ENCODE measurements at places on chromosomes 4 and X.

DNA sequence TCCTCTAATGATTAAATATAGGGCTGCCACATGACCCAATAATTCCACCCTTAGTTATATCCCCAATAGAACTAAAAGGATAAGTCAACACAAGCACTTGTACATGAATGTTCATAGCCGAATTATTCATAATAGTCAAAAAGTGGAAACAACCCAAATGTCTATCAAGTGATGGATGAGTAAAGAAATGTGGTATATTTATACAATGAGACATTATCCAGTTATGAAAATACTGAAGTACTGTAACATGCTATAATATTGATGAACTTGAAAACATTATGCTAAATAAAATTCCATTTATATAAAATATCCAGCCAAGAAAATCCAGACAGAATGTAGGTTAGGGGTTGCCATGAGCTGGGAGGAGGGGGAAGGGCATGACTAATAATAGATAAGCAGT, 436.7 kb upstream of the AADAT start:
- no peak for DNase-seq

DNA sequence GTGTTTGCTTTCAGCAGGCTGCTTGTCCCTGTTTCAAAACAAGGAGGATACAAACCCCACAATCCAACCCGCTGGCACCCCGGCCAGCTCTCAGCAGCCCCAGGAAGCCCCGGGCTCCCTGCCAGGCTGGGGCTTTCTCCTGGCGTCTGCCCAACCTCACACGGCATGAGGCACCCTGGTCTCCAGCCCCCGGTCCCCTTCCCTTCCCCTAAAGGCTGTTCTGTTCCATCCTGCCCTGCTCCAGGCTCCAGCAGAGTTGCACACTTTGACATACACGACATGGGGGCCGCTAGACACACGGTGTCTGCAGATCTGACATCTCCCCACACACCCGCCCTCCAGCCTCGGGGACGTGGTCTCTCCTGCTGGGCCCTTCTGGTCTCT, 107.7 kb upstream of the ADRA2C start:
- DNase-seq: no peak

DNA sequence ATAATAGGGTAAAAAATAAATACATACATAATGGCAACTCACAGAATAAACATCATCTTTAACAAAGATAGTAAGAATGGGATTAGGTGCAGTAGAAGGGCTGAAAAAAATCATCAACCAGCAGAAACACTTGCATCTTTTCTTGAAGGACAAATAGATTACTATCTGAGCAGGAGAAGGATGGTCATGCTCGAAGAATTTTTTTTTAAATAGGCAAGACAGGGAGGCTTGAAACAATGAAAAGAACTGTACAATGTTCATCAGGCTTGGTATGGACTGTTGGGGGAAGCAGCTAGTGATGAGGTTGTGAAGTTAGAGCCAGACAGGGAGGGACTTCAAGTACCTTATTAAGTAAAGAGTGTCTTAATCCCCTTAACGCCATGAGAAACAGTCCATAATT, 167.4 kb upstream of the LDB2 start:
- no peak for DNase-seq

GRCh38 chr4:52891743-52892142, 29.6 kb downstream of the RASL11B start:
- DNase-seq: no peak

GRCh38 chr4:147247579-147247978, 233.3 kb upstream of the EDNRA start:
- no peak for DNase-seq

DNA sequence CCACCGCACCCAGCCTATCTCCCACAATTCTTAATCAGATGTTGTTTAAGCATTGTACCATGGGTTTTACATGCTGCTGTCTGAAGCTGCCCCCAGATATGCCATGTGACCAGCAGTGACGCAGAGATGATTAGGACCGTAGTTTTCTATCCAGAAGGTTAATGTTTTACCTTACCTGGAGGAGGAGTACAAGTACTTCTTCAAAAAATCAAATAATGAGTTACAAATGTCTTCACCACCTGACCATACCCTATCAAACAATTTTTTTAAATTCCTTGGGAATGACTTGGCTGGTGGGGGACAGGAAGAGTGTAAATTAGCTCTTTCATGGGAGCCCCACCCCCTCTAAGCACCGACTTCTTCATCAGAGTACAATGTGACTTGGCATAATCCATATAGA, 16.2 kb upstream of the SGMS2 start:
- DNase-seq: no peak

DNA sequence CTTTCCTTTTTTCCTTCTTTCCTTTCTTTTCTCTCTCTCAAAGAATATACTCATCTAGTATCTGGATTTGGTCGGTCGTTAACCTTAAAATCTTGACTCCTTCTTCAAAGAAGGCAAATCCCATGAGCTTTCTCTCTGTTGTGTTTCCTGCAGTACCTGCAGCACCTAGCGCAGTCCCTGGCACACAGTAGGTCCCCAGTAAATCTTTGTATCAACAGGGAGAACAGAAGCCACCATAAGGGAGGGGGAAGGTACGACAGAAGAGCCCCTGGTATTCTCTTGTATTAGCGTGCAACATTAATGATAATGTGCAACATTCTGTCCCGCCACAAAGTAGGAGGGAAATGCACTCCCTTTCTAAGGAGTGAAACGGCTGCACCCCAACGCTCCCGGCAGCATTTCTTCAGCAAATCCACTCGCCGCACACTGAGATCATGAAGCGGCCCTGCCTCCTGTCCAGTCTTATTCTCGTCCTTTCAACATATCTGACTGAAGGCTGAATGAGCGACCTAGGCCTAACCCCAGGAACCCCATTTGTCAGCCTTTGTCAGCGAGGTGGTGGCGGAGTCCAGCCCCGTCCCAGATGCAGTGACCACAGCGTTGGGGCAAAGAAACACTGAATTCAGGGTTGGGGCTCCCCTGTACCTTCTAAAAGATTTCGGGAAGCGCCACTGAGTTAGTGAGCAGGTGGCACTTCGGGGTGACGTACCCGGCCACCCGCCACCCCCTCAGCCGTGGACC, 133.7 kb downstream of the AMELX start:
- DNase-seq: no peak

- DNase-seq: no peak
Measured at GRCh38 chr4:147689067-147689466, 5.1 kb upstream of the PRMT9 start.

GRCh38 chr4:127048376-127049044, 584.2 kb upstream of the INTU start:
- DNase-seq: no peak

GRCh38 chr4:185201977-185202962, 1.5 kb downstream of the CFAP97 start:
- no peak for DNase-seq

DNA sequence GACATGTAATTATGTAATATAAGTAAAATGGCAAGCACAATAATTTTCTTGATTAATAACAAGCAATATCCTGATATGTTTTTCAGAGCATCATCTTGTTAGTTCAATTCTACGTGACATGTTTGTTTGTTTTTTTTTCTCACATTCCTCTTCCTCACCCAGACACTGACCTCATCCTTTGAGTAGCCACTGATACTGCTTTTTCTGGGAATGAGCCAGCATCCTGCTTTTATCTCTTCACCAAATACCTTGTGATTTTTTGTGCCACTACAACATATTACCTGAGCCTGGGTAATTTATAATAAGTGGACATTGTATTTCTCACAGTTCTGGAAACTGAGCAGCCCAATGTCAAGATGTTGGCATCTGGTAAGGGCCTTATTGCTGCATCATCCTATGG, 484.0 kb downstream of the NAF1 start:
- no peak for DNase-seq

- no peak for DNase-seq
Measured at GRCh38 chr4:162408309-162408708, 244.5 kb upstream of the FSTL5 start.

- DNase-seq: no peak
Measured at GRCh38 chrX:78997870-78998558, 52.8 kb downstream of the P2RY10 start.

GRCh38 chrX:87515836-87516235, 1.8 kb upstream of the KLHL4 start:
- no peak for DNase-seq

- DNase-seq: no peak
Measured at GRCh38 chrX:97968376-97969163, 1084.9 kb downstream of the RPA4 start.

- DNase-seq: no peak
Measured at GRCh38 chr4:26763063-26763462, 97.6 kb upstream of the STIM2 start.

Data from ecto neural progenitor cell (in vitro differentiated cells).